Tibial nerve (tissue), 4 donors: ENCODE measurements at places on chromosomes 4 and X.

DNA sequence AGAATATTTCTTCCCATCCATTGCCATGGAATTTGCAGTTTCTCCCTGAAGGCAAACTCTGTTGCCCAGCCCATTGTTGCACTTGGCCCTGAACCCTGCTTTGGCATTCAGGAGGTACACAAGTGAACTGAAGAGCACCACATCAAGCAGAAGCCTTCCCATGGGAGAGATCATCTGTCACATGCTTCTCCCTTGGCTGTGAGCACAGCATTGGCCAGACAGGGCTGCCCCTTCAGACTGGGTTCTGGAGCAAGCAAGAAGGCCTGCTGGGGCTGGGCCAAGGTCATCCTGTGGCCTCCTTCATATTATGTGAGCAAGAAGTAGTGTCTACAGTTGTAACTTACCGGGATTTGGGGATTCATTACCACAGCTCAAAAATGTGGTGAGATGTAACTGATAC lies 22.7 kb downstream of the SCML1 start:
- H3K4me3 ChIP-seq = no peak overlapping the region
- H3K36me3 ChIP-seq = no peaks in the 10 kb centered on the region
- DNase-seq = no peak
- no peak overlapping the region for H3K27ac ChIP-seq

GRCh38 chr4:33494150-33494549 lies 2750.2 kb downstream of the ARAP2 start:
- no peaks in the 10 kb centered on the region for H3K4me1 ChIP-seq
- no peaks in the 10 kb centered on the region for H3K36me3 ChIP-seq

DNA sequence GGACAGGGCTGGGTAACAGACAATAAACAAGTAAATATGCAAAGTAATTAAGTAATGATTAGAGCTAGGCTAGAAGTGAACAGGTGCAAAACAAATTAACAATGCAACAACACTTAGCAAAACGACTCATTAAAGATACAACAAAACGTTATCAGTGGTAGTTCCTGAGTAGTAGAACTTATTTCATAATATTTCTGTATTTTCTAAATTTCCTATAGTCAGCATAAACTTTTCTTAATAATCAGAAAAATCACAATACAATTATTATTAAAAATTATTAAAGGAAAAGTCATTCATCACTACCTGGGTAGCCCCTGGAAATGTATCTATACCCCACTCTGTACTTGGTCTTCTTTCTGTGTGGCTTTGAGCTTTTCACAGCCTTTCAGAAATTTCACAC lies 166.6 kb downstream of the GBA3 start:
- no peaks in the 10 kb centered on the region for H3K36me3 ChIP-seq
- H3K27me3 ChIP-seq = no peaks in the 10 kb centered on the region
- no peak overlapping the region for H3K4me3 ChIP-seq
- H3K4me1 ChIP-seq = no peaks in the 10 kb centered on the region
- H3K27ac ChIP-seq = no peak overlapping the region

GRCh38 chrX:50475208-50475607 lies 4.6 kb upstream of the DGKK start:
- no peaks in the 10 kb centered on the region for H3K4me1 ChIP-seq
- no peak for DNase-seq
- H3K27ac ChIP-seq = no peak overlapping the region

- no peak for DNase-seq
- H3K4me1 ChIP-seq = no peaks in the 10 kb centered on the region
- H3K27me3 ChIP-seq = peaks cover 25% of the 10 kb centered on the region
- H3K36me3 ChIP-seq = no peaks in the 10 kb centered on the region
These were observed 401 bp downstream of the SOWAHD start for GRCh38 chrX:119758731-119759247.

GRCh38 chr4:150265806-150266205 lies 187.6 kb downstream of the DCLK2 start:
- no peak overlapping the region for H3K4me3 ChIP-seq
- no peak overlapping the region for H3K27ac ChIP-seq
- H3K36me3 ChIP-seq = no peaks in the 10 kb centered on the region
- DNase-seq = no peak
- H3K27me3 ChIP-seq = no peaks in the 10 kb centered on the region

DNA sequence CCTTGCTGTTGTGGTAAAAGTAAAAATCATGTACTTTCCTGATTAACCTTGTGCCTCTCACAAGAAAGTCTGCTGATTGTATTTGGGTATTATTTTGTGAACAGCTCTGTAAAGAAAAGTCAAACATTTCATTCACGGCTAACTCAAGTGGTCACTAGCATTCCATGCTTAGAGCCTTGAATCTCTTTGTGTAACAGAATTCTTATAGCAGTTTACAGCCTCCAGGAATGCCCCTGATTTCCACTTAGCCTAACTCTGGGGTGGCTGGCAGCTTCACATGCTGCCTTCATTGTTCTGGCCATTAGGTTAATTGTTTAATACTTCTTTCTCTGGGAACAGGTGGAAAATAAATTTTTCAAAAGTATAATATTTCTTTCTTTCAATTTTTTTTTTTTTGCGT lies 226.7 kb downstream of the RBMX2 start:
- DNase-seq = no peak
- H3K4me3 ChIP-seq = no peak overlapping the region
- peaks cover under 1% of the 10 kb centered on the region for H3K36me3 ChIP-seq
- H3K27me3 ChIP-seq = no peaks in the 10 kb centered on the region
- H3K4me1 ChIP-seq = no peaks in the 10 kb centered on the region
- no peak overlapping the region for H3K27ac ChIP-seq

DNA sequence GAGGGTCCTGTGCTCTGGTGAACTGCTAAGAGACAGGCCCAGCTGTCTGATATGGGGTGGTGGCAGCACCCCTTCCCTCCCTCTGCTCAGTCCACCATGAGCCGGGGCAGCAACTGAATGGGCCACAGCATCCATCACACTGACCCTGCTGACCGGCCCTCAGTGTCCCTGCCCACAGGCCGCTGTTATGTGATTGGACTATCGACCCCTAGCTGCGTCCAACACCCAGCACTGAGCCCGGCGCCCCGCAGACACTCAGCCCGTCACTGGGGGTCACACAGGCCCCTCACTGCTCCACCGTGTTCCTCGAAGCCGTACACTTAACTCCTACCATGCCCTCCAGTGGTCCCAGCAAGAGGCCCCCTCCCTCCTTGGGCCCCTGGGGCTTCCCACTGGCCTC lies 88.8 kb upstream of the PSAPL1 start:
- no peaks in the 10 kb centered on the region for H3K27me3 ChIP-seq
- DNase-seq = no peak
- no peaks in the 10 kb centered on the region for H3K36me3 ChIP-seq
- H3K27ac ChIP-seq = no peak overlapping the region

DNA sequence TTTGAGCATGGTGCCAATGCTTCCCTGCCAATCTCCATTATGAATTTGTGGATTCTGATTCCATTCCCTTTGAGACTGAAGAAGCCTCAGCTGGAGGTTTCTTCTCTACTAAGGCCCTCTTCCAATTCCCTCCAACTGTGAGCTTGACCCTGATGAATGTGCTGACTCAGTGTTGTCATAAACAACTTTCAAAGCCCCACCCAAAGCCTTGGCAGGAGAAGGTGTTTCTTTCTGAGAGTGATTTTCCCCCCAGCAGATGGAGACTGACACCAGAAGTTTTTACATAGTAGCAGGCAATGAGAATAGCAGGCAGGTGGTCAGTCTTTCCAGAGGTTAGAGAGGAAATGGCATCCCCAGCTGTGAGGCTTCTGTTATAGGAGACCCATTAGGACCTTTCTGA lies 53.1 kb downstream of the OCRL start:
- H3K27ac ChIP-seq = no peak overlapping the region
- H3K27me3 ChIP-seq = peaks cover 8% of the 10 kb centered on the region

DNA sequence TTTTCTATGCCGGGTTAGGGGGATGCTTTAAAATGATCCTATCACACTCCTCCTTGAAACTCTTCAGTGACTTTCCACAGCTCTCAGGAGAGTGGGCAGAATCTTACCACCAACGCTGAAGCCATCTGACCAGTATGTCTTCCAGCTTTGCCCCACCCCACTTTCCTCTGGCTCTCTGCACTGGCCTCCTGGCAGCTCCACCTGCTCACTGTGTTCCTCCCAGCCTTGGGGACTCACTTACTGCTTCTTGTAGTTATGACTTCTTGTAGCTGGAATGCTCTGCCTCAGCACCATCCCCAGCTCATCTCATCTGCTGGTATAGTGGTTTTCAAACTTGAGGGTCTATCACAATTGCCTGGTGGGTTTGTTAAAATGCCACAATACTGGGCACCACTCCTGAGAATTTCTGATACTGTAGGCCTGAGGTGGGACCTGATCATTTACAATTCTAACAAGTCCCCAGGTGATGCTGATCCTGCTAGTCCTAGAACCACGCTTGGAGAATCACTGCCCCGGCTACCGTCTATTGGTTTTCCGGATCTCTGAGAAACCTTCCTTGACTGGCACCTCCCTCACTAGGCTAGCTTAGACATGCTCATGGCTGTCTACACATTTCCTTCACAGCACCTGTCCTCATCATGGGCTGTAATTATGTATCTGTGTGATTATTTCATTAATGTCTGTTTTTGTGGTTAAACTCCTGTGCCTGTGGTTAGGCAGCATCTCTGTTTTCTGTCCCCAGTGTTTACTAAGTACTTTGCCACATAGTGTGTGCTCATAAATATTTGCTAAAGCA lies 152.2 kb downstream of the MGST2 start:
- no peak overlapping the region for H3K4me3 ChIP-seq
- no peak for DNase-seq
- peaks cover 26% of the 10 kb centered on the region for H3K4me1 ChIP-seq
- no peaks in the 10 kb centered on the region for H3K36me3 ChIP-seq
- H3K27me3 ChIP-seq = no peaks in the 10 kb centered on the region

GRCh38 chr4:157315968-157316367 lies 95.4 kb downstream of the GRIA2 start:
- H3K4me1 ChIP-seq = no peaks in the 10 kb centered on the region
- no peak overlapping the region for H3K27ac ChIP-seq
- no peak for DNase-seq

DNA sequence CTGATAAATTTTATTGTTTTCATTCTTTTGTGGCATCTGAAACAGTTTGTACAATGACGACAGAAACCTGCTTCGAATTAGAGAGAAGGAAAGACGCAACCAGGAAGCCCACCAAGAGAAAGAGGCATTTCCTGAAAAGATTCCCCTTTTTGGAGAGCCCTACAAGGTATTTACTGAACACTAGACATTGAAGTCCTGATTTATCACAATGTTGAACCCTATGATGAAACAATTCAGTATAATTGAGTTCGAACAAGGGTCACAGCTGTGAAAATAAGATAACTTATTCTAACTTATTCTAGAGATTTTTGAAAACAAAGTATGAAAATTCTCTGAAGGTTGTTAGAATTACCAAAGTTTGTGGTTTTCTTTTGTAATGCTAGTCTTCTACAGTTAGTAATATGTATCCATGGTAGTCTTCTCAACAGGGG lies 111.3 kb downstream of the AFF1 start:
- peaks cover 11% of the 10 kb centered on the region for H3K36me3 ChIP-seq
- peaks cover 72% of the 10 kb centered on the region for H3K4me1 ChIP-seq
- H3K27me3 ChIP-seq = no peaks in the 10 kb centered on the region
- H3K4me3 ChIP-seq = no peak overlapping the region

DNA sequence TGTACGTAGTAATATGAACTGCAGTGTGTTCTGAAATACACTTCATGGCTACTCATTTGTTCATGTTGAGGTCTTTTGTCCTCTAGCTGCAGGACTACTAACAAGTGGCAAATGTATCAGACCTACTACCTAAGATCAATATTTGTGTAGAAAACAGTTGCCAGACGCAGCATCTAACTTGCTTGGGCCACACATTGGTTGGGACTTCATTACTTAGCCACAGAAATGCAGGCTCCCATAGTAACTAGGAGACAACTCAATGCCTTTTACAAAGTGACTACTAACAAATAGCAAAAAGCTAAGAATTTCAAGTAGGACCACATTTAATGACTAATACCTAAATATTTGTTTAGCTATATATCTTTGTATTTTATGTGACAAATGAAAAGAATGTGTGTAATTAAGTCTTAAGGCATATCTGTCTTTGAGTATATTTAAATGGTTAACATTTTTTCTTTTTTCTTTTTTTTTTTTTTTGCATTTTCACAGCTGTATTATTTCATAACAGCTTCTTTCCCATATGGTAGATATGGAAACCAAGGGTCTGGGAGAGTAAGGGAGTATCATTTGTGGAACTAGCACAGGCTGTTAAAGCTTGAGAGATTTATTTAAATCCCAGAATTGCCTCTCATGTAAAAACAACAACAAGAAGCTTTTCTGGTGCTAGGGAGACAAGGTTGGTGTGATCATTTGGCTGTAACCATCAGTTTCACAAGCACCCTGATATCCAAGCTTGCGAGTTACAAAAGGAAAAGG lies 2.7 kb downstream of the CT47C1 start:
- H3K27ac ChIP-seq = no peak overlapping the region
- no peaks in the 10 kb centered on the region for H3K4me1 ChIP-seq
- DNase-seq = no peak
- H3K4me3 ChIP-seq = no peak overlapping the region

- no peaks in the 10 kb centered on the region for H3K4me1 ChIP-seq
- no peak overlapping the region for H3K27ac ChIP-seq
- H3K4me3 ChIP-seq = no peak overlapping the region
- H3K36me3 ChIP-seq = no peaks in the 10 kb centered on the region
These were observed 87.6 kb upstream of the SLC4A4 start for GRCh38 chr4:71251261-71251660.

- no peaks in the 10 kb centered on the region for H3K36me3 ChIP-seq
- no peak overlapping the region for H3K4me3 ChIP-seq
- H3K4me1 ChIP-seq = no peaks in the 10 kb centered on the region
- H3K27me3 ChIP-seq = no peaks in the 10 kb centered on the region
- DNase-seq = no peak
These were observed 59.6 kb downstream of the USP9X start for GRCh38 chrX:41144873-41145272.

GRCh38 chrX:124433186-124433585 lies 86.8 kb downstream of the SH2D1A start:
- H3K4me1 ChIP-seq = no peaks in the 10 kb centered on the region
- H3K4me3 ChIP-seq = no peak overlapping the region
- no peaks in the 10 kb centered on the region for H3K36me3 ChIP-seq
- H3K27ac ChIP-seq = no peak overlapping the region
- no peak for DNase-seq
- H3K27me3 ChIP-seq = no peaks in the 10 kb centered on the region

DNA sequence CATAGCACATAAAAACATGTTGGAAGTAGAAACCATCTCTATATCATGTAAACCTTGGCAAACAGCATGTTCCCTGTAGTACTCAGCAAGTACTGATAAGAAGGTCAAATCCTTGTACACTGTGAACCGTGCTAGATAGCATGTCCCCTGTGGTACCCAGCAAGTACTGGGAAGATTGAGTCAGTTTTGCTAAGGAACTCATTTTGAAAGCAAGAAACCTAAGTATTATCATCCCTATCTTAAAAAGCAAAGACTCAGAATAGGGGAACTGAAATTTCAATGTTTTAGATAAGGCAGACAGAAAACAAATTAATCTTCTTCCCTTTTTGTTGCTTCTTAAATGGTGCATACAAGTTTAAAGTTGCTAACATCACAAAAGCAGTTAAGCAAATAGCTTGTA lies 180.2 kb downstream of the RBM46 start:
- no peaks in the 10 kb centered on the region for H3K4me1 ChIP-seq
- H3K36me3 ChIP-seq = no peaks in the 10 kb centered on the region
- no peak overlapping the region for H3K27ac ChIP-seq
- no peak for DNase-seq
- no peak overlapping the region for H3K4me3 ChIP-seq
